ENCODE measurements at places on chromosomes 5 and 9.

GRCh38 chr5:150763023-150763769 lies 4.4 kb upstream of the DCTN4 start:
- DNase-seq: peak; percentile 14

- DNase-seq: no peak
These were observed 24.8 kb downstream of the IL6ST start for GRCh38 chr5:55969956-55970355.

- DNase-seq: no peak
These were observed 4.8 kb upstream of the ZNF366 start for GRCh38 chr5:72511774-72512592.

DNA sequence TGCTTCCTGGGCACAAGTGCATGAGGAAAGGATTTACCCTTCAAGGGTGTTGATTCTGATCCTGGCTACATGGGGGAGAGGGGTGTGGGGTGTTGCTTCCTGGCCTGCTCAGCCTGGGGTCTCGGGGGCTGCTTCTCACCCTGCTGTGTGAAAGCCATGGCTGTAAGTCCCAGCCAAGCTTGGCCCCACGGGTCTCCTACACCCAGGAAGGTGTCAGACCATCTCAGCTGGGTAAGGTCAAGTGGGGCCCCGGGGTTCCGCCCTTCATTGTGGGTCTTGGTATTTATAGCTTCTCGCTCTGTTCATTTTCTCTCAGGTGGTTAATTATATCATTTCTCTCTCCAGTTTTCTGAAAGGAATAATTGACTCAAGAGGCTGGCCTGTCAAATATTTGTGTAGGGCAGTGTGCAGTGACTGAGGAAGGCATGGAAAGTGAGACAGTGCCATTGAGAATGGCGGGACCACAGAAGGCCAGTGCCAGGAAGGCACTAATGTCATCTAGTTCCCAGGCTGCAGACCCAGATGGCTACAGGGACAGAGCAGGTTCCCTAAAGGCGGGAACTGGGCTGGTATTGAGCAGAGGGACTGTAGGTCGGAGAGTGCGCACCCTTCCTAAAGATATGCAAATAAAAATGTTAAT lies 126.0 kb downstream of the FOXD1 start:
- peak; percentile 54 for DNase-seq

- DNase-seq: no peak
These were observed 149.7 kb upstream of the ARRDC3 start for GRCh38 chr5:91532779-91533178.

- DNase-seq: peak; percentile 33
These were observed 3.3 kb upstream of the LHX2 start for GRCh38 chr9:124008303-124008693.

GRCh38 chr5:57753446-57753845 lies 270.8 kb upstream of the ACTBL2 start:
- no peak for DNase-seq

DNA sequence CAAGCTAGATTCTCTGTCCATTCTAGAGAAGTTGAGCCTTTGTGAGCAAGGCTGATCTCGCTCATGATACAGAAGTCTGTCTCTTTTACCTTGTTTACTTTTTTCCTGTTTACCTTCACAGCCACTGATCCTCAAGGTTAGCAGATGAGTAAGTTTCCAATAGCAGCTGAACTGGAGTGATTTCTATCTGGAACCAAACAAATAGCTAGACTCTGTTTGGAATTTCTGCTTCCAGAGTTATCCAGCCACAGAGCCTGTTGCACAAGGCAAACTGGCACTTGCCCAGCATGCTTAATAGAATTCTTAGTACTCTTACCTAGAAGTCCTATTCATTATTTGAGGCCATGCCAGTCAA lies 12.8 kb upstream of the PANK3 start:
- DNase-seq: no peak

DNA sequence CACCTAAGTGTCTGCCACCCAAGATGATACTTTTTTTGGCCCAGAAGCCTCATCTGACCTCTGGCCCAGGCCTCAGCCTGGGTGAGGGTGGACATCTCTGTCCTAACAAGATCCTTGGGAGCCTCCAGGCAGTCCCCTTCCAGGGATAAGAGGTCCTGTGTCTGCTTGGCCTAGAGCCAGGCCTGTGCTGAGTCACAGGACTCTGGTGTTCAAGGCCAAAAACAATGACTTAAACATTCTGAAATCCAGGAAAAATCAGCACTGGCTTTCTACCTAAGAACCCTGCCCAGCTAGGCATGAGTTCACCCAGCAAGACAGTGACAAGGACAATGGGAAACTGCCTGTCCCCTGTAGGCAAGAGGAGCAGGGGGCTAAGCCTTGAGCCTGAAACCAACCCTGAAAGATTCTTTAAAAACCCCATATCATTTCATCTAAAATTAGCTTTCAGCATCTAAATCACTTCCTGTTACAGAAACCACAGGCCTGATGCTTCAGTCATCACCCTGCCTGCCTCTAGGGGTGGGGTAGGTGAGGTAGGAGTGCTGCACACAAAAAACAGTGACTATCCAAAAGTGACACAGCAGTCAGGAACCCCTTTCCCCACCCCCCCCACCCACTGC lies 29.9 kb downstream of the CSF2 start:
- DNase-seq: no peak

GRCh38 chr9:105216440-105217178 lies 27.8 kb upstream of the SLC44A1 start:
- no peak for DNase-seq

DNA sequence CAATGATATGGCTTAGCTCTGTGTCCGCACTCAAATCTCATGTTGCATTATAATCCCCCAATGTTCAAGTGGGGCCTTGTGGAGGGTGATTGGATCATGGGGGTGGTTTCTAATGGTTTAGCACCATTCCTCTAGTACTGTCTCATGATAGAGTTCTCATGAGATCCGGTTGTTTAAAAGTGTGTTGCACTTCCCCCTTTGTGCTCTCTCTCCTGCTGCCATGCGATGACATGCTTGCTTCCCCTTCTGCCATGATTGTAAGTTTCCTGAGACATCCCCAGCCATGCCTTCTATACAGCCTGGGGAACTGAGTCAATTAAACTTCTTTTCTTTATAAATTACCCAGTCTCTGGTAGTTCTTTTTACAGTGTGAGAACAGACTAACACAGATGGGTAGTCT lies 427.1 kb downstream of the CHSY3 start:
- DNase-seq: no peak

GRCh38 chr9:15115702-15116101 lies 191.3 kb downstream of the TTC39B start:
- no peak for DNase-seq

DNA sequence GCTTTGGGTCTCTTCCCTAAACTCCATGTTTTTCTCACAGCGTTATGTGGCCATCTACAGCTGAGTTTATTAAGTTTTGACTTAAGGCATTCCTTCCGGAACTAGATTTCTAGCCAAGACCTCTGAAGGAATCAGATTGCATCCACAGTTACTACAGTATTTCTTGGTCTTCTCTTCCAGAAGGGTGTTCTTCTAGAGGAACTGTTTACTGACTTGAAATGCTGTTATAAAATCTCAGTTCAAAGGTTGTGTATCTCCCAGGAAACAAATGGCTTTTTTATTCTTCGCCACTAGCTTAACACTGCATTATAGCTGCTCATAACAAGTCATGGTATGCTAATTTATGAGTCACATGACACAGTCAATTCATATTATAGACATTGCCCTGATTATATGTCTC lies 55.3 kb upstream of the RAD23B start:
- DNase-seq: no peak
